Activated CD4-positive, alpha-beta T cell treated with anti-CD3 and anti-CD28 coated beads for 4 hours (primary cell): ENCODE measurements at places on chromosomes 4 and X.

DNA sequence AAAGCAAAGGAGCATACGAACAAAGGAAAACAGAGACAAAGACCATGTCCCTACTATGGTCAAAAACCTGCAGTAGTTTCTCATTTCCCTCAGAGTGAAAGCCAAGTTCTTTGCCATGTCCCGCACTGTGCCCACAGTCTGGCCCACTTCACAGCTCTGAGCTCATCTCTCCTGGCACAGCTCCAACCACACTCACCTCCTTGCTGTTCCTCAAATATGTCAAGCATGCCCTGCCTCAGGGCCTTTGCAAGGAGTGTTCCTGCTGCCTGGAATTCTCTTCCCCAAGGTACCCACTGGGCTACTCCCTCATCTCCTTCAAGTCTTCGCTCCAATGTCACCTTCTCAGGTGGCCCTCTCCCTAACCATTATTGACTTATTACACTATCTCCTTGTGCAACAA is 72.1 kb downstream of the COX18 start:
- no peak for DNase-seq

GRCh38 chrX:153505361-153505760 is 10.6 kb downstream of the BGN start:
- DNase-seq = no peak

GRCh38 chrX:154486052-154486395 is 391 bp downstream of the UBL4A start:
- peak; percentile 20 for DNase-seq

DNA sequence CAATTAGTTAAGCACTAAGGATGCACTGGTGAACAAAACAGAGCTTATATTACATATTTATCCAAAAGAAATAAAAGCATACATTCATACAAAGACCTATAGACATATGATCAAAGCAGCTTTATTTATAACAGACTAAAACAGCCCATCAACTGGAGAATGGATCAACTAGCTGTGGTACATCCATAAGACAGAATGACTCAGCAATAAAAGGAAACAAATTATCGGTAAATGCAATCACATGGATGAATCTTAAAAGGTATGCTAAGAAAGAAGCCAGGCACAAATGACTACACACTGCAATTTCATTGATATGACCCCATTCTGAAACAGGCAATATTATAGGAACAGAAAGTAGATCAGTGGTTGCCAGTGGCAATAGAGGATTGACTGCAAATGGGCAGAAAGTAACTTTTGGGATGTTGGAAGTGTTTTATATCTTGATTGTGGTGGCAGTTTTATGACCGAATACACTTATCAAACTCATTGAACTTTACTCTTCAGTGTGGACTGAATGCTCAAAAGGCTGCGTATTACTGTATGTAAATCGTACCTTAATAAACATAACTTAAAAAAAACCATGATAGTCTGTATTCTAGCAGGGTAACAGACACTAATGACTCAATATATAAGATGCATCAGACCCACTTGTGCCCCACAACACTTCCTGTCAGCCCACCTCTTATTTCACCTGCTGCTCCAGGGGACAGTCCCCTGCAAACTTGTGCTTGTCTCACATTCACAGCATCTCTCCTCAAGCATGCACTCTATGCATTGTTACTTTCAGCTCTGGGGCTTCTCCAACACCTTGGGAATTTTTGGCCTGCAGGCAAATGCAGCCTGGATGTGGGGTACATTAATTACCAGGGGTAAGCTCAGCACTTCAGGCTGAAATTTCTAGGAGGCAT is 59.1 kb downstream of the MID1IP1 start:
- no peak for DNase-seq
